Right lobe of liver (tissue), 6 donors: ENCODE measurements at places on chromosomes 2 and 18.

- DNase-seq = no peak
- peaks cover 21% of the 10 kb centered on the region for H3K4me1 ChIP-seq
- peaks cover 36% of the 10 kb centered on the region for H3K36me3 ChIP-seq
- H3K27me3 ChIP-seq = no peaks in the 10 kb centered on the region
- H3K27ac ChIP-seq = peak overlapping the region; percentile 29
- no peak overlapping the region for H3K4me3 ChIP-seq
Measured at GRCh38 chr2:47160660-47161059, 5.6 kb upstream of the STPG4 start.

GRCh38 chr2:45699032-45699658, 47.7 kb downstream of the PRKCE start:
- no peak overlapping the region for H3K27ac ChIP-seq
- no peaks in the 10 kb centered on the region for H3K36me3 ChIP-seq
- H3K4me1 ChIP-seq = no peaks in the 10 kb centered on the region
- no peak for DNase-seq

- no peaks in the 10 kb centered on the region for H3K27me3 ChIP-seq
- no peaks in the 10 kb centered on the region for H3K36me3 ChIP-seq
- peaks cover 14% of the 10 kb centered on the region for H3K4me1 ChIP-seq
- H3K4me3 ChIP-seq = no peak overlapping the region
- peak overlapping the region; percentile 2 for H3K27ac ChIP-seq
Measured at GRCh38 chr2:23745726-23746105, 181.2 kb downstream of the ATAD2B start.

GRCh38 chr2:46329803-46330775, 32.9 kb downstream of the EPAS1 start:
- H3K4me1 ChIP-seq = peaks cover 16% of the 10 kb centered on the region
- peak overlapping the region; percentile 34 for H3K27ac ChIP-seq
- no peak for DNase-seq
- no peaks in the 10 kb centered on the region for H3K27me3 ChIP-seq
- no peak overlapping the region for H3K4me3 ChIP-seq

GRCh38 chr18:56461151-56461550, 177.2 kb downstream of the TXNL1 start:
- H3K27ac ChIP-seq = no peak overlapping the region
- no peaks in the 10 kb centered on the region for H3K4me1 ChIP-seq
- no peaks in the 10 kb centered on the region for H3K36me3 ChIP-seq
- no peaks in the 10 kb centered on the region for H3K27me3 ChIP-seq
- DNase-seq = no peak
- H3K4me3 ChIP-seq = no peak overlapping the region

DNA sequence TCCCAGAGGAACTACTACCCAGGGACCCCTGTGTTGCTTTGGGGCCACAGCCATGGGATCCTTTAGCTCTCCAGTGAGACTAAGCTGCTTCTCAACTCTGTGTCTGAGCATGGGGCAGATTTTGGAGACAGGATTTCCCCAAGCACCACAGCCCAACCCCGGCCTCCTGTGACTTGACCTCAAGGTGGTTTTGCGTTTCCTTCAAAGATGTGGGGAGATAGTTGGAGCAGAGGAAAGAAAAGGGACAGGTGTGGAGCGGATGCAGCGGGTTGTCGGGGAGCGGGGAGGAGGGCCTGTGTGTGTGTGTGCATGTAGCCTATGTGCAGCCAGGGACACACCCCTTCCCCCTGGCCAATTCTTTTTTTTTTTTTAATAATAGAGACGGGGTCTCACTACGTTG, 10.2 kb downstream of the ARID5A start:
- H3K4me3 ChIP-seq = no peak overlapping the region
- no peak overlapping the region for H3K27ac ChIP-seq
- DNase-seq = no peak
- no peaks in the 10 kb centered on the region for H3K4me1 ChIP-seq
- H3K27me3 ChIP-seq = no peaks in the 10 kb centered on the region

DNA sequence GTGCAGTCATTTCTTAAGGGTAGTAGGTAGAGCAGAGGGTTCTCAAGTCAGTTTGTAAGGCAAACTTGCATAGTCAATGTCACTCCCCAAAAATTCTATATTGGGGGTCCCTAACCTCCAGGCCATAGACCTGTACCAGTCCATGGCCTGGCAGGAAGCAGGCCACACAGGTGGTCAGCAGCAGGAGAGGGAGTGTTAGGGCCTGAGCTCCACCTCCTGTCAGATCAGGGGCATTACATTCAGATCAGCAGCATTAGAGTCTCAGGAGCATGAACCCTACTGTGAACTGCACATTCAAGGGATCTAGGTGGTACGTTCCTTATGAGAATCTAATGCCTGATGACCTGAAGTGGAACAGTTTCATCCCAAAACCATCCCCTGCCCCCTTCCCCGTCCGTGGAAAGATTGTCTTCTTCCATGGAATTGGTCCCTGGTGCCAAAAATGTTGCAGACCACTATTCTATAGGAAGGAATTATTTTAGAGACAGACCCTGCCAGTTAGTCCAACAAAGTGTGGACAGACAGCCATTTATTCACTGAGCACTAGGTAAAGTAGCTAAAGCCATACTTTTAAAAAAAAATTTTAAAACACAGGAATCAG, 6.7 kb downstream of the COA5 start:
- no peak overlapping the region for H3K27ac ChIP-seq
- DNase-seq = no peak
- peaks cover 3% of the 10 kb centered on the region for H3K4me1 ChIP-seq

DNA sequence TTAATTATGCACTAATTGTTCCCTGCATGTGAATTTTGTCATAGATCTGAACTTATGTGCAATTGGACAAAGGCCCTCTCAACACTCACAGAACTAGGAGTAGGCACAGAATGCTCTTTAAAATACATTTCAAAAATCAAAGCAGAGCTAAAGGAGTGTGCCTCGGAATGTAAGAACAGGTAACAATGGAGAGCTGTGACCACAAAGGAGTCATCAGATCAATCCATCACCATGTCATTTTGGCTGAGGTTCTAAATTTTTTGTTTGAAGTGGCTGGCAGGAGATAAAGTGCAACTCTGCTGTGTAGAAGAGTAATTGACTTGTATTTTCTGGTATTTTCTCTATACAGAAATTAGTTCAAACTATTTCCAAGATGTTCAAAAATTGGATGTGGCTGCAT, 155.4 kb downstream of the NRP2 start:
- H3K4me1 ChIP-seq = no peaks in the 10 kb centered on the region
- H3K36me3 ChIP-seq = no peaks in the 10 kb centered on the region
- no peaks in the 10 kb centered on the region for H3K27me3 ChIP-seq
- no peak for DNase-seq
- H3K4me3 ChIP-seq = no peak overlapping the region
- H3K27ac ChIP-seq = no peak overlapping the region

DNA sequence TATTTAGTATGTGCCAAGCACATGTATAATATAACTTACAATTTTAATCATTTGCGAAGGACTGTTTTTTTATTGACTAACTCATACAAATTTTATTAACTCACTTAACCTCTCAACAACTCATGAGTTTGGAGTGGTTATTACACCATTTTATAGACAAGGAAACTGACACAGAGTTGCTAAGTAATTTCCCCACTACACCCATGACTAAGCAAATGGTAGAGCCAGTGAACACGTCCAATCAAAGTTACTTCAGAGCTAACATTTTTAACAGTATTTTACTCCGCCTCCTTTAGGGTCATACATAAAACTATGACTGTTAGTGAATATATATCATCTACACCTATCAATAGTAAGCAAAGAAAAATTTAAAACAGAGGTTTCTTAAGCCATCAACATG, 556.7 kb upstream of the FSIP2 start:
- no peaks in the 10 kb centered on the region for H3K27me3 ChIP-seq
- no peak overlapping the region for H3K4me3 ChIP-seq
- H3K27ac ChIP-seq = no peak overlapping the region
- H3K36me3 ChIP-seq = no peaks in the 10 kb centered on the region
- no peak for DNase-seq

GRCh38 chr2:3536682-3537632, 17.6 kb upstream of the ADI1 start:
- peak overlapping the region; percentile 92 for H3K27ac ChIP-seq
- peak overlapping the region; percentile 39 for H3K4me3 ChIP-seq
- H3K27me3 ChIP-seq = no peaks in the 10 kb centered on the region

DNA sequence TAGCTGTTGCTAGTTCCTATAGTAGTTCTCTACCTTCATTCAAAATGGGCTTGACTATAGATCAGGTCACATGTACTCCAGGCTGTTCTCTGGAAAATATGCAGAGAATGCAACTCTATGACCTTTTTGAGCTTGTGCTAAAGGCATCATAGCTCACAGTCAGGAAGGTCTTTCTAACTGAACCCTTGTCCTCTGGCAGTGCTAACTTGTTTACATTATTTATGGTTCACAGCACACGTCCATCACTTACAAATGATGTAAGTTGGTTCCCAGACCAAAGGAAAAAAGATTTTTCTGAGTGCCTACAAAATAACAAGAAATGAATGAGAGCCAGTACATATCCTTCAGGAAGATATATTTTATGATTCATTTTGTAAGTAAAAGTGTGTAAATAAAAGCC, 236.1 kb downstream of the GCA start:
- no peaks in the 10 kb centered on the region for H3K36me3 ChIP-seq
- no peak overlapping the region for H3K4me3 ChIP-seq
- no peak overlapping the region for H3K27ac ChIP-seq

GRCh38 chr2:224142397-224143312, 103.6 kb upstream of the SERPINE2 start:
- H3K36me3 ChIP-seq = no peaks in the 10 kb centered on the region
- DNase-seq = no peak
- no peaks in the 10 kb centered on the region for H3K27me3 ChIP-seq
- H3K4me1 ChIP-seq = no peaks in the 10 kb centered on the region
- H3K4me3 ChIP-seq = no peak overlapping the region

DNA sequence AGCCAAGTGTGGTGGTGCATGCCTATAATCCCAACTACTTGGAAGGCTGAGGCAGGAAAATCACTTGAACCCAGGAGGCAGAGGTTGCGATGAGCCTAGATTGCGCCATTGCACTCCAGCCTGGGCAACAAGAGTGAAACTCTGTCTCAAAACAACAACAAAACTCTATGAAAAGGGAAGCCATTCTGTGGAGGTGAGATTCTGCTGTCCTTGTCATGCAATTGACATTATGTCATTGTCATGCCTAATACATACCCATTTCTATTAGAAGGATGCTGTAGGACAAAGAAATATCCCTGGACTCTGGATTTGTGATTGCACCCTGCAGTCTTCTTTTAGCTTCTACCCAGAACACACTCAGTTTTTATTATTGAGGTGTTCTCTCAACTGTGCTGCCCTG, 8.6 kb downstream of the RASGRP3 start:
- DNase-seq = no peak
- H3K36me3 ChIP-seq = no peaks in the 10 kb centered on the region
- no peak overlapping the region for H3K4me3 ChIP-seq
- H3K4me1 ChIP-seq = no peaks in the 10 kb centered on the region
- no peak overlapping the region for H3K27ac ChIP-seq
- H3K27me3 ChIP-seq = no peaks in the 10 kb centered on the region

DNA sequence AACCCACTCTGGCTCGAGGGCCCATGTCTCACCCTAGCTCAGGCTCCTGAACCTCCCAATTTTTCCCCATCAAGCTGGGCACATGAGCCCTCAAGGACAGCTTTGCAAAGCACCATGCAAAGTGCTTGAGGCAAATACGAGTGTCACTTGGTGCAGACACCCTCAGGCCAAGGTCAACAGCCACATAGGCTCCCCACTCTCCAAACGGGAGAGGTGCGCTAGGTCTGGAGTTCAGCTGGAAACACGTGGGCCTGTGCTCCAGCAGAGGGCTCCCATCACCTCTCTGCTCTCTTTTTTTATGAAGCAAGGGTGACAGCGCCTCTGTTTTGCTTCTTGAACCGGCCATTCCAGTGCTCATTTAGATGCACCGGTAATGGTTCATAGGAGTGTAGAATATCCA, 11.9 kb upstream of the ARHGAP25 start:
- no peaks in the 10 kb centered on the region for H3K27me3 ChIP-seq
- no peaks in the 10 kb centered on the region for H3K36me3 ChIP-seq
- no peak overlapping the region for H3K4me3 ChIP-seq
- no peak overlapping the region for H3K27ac ChIP-seq
- no peak for DNase-seq

GRCh38 chr2:140136861-140137260, 1356.7 kb upstream of the NXPH2 start:
- no peak overlapping the region for H3K4me3 ChIP-seq
- H3K4me1 ChIP-seq = no peaks in the 10 kb centered on the region
- H3K36me3 ChIP-seq = no peaks in the 10 kb centered on the region
- H3K27me3 ChIP-seq = no peaks in the 10 kb centered on the region

- H3K27me3 ChIP-seq = no peaks in the 10 kb centered on the region
- no peak overlapping the region for H3K4me3 ChIP-seq
- DNase-seq = no peak
- H3K4me1 ChIP-seq = no peaks in the 10 kb centered on the region
Measured at GRCh38 chr2:160756481-160756880, 262.9 kb upstream of the RBMS1 start.

DNA sequence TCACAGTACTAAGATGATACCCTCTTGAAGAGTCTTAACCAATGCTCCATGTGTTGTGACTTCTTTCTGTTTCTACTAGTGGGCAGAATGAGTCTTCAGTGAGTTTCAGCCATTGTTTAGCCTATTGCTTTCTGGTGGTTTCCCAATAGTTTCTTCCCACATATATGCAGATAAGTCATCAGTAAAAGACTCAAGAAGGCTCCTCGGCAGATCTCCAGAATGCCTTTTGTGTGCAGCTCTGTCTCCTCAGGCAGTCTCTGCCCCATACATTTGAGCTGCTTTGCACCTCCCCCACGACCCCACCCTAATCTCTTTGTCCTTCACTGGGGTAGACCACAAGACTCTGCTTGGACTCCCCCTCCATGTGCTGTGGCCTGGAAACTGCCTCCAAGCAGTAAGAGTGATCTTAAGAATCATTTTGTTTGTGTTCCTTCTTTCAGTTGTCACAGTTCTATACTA, 71.6 kb upstream of the CHRNA1 start:
- no peak overlapping the region for H3K27ac ChIP-seq
- no peaks in the 10 kb centered on the region for H3K36me3 ChIP-seq
- no peak for DNase-seq
- H3K4me3 ChIP-seq = no peak overlapping the region
